ENCODE measurements at places on chromosomes 1 and 21.

GRCh38 chr1:94846308-94846707 lies 26.2 kb downstream of the SLC44A3 start:
- no peak for DNase-seq

- no peak for DNase-seq
Observed at GRCh38 chr1:215631489-215631888, 64.4 kb downstream of the KCTD3 start.

DNA sequence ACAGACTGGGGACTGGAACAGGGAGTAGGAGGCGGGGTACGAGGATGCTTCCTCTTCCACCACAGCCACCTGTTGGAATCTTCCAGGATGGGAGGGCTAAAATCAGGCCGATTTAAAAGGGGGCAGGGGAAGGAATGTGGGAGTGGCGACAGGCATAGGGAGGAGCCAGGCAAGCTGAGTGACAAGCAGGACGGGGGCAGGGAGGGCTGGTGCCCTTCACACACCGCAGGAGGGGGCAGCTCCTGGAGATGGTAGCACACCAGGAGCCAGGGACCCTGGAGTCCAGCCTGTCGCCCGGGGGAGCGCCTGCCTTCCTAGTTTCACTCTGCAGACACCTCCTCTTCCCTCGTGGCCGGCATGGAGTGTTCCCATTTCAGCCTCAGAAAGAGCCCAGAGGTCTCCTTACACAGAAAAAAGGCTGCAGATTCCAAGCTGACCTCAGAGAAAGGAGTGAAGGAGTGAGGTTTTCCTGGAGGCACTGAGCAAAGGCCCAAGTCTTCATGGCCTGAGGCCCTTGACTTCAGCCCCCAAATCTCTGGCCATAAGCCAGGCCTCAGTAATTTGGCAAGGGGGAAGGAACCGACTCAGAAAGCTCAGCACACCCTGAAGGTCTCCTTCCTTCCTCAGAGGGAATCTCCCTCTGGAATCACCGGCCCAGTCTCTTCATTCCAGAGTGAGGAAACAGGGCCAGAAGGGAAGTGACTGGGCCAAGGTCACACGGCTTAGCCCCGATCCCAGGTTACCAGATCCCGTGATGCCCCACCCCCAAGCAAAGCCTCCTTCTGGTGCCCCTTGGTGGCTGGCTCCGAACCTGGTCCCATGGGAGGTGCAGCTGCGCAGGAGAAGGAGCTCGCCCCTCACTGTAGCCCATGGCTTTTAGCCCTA lies 8.1 kb downstream of the BLACAT1 start:
- DNase-seq: peak; percentile 65

DNA sequence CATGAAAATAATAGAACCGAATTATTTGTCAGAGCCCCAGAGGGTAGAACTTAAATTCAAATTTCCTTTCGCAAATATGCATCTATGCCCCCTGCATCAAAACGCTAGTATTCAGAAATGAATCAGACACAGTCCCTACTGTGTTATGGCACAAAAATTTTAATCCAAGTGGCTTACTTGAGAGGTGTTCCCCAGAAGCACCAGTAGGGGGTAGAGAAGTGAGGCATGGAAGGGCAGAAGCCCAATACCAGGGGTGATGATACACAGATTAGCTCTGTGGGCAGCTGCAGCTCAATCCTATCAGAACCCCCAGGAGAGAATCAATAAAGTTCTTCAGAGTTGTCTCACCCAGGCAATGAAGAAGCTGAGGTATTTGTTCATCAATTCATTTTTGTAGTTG lies 342.2 kb downstream of the OMA1 start:
- DNase-seq: peak; percentile 2

DNA sequence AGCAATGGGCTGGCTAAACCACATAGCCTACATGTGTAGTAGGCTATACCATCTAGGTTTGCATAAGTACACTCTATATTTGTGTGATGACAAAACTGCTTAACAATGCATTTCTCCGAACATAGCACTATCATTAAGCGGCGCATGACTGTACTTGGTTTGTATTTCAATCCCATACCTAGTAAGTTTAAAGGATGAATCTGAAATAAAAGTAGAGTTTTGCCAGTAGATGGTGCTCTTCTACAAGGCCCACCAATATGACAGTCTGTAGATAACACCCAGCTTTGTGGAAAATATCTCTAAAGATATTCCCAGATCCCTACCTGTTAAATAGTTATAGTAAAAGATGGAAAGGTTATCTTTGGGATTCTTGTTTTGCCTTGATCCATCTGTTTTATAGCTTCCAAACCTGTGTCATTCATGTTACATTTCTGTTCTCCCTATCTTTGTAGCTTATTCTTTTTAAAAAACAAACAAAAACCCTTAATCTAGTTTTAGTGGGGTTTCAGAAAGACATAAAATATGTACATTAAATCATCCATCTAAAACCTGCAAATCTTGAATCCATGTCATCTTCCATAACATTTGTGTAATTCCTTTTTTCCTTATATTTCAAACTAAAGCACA lies 33.9 kb upstream of the ASPM start:
- peak; percentile 40 for DNase-seq

DNA sequence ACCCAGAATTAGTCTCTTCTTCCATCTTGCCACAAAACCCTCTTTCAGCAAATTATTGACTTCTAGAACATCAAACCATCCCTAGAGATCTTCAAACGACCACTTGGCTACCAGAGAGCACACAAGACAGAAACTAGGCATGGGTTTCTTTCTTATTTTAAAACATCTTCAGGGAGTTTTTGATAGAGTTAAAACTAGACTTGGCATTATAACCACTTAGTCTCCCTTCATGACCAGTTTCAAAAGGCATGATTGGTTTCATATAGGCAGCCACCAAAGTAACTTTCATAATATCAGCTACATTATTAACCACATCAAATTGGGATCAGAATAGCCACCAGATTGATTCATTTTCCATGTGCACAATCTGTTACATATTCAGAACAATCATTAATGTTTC lies 368.4 kb upstream of the GREM2 start:
- DNase-seq: no peak

DNA sequence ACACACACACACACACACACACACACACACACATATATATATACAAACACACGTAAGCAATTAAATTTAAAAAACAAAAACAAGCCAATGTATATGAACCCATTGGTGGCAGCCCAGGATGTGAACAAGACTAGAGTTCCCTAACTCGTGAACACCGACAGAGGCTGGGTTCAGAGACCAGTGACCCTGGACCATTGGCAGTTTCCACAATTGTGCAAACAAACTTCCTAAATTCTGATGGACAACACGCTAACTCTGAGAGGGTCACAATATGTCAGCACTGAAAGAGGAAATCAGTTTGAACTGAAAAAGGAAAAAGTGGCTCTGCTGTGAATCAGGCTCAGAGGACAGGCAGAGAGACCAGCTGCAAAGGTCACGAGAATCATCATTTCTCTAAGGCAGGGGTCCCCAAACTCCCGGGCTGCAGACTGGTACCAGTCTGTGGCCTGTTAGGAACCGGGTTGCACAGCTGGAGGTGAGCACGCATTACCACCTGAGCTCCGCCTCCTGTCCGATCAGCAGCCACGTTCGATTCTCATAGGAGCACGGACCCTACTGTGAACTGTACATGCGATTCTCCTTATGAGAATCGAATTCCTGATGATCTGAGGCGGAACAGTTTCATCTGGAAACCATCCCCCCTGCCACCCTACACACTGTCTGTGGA lies 50.5 kb upstream of the ERO1B start:
- DNase-seq: no peak

DNA sequence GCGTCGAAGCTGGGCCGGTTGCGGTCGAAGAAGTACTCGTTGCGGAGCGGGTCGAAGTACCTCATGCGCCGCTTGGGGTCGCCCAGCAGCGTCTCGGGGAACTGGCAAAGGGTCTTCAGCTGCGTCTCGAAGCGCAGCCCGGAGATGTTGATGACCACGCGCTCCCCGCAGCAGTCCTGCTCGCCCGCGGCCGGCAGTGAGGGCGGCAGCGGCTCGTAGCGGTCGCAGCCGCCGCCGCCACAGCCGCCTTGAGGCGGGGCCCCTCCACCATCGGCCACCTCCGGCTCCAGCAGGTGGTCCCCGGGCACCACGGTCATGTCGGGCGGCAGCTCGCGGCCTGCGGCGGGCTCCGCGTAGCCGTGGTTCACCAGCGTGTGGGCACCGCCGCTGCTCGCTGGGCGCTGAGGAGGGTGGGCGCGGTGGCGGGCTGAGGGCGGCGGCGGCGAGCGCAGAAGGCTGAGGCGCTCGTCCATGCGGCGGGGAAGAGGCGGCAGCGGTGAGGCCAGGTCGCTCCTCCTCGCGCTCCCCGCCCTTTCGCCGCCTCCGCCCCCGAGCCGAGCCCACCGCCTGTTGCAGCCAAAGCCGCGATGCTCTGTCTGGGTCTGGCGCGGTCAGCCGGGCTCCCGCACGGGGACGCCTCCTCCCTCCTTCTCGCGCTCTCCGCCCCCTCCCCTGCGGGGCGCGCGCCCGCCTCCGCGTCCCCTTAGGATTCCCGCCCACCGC lies at the start of gene KCNA3:
Gene KCNA3, minus strand, starts transcription at position 604 of the 723 bp plus-strand sequence. Its CDS starts 131 bp downstream, at position 473.
- no peak for DNase-seq

DNA sequence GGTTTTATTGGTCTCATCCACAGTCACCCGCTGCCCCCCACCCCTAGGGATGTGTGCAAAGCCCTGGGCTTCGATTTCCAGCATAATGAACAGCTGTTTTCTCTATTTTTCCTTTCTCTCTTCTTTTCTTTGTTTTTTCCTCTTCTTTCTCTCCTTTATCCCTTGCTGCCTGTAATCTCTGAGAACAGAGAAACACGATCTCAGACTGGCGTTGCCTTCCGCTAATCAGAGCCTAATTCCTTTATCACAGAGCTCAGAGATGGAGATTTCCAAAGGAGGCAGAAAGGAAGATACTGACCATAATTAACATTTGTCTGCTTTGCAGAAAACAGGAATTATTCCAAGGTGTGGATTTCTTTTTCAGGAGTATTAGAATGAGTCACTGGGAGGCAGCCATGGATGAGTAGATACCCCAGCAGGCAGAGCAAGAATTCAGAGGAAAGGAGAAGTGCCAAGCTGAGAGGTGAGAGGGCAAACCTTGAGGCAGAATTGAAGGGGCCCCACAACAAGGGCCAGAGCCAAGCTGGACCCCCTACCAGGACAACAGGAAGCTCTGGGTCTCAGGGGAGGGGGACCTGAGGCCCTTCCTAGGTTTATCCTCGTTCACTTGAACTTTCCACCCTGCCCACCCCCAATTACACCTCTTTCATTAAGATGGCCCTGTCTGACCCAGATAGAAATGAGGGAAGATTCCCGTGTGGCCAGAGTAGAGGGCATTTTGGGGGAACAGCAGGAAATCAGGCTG lies 33.3 kb downstream of the MATN1 start:
- DNase-seq: no peak

GRCh38 chr1:172352435-172352834 lies 68.0 kb upstream of the C1orf105 start:
- no peak for DNase-seq

DNA sequence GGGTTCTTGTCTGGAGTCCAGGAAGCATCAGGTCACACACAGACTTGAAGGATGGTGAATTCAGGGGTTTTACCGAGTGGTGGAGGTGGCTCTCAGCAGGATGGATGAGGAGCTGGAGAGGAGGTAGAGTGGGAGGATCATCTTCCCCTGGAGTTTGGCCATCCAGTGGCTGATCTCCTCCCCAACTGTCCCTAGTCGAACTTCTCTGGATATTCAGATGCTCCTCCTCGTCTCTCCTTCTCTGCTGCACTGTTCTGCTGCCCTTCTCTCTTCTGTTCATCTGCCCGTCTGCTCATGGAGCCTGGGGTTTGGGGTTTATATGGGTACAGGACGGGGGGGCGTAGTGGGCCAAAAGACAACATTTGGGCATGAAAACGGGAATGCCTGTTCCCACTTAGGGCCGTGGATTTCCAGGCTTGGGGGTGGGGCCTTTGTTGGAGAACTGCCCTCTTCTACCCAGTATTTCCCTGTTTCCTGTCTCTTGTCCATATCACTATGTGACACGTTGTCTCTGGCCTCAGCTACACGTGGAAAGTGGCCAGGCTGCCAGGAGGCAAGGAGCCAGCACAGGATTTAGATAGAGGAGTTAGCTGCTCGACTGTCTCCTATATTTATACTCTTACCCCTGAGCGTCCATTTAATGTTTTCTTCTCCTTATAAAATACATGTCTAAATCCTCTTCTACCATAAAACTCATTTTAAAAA lies 76.7 kb downstream of the SIPA1L2 start:
- no peak for DNase-seq

DNA sequence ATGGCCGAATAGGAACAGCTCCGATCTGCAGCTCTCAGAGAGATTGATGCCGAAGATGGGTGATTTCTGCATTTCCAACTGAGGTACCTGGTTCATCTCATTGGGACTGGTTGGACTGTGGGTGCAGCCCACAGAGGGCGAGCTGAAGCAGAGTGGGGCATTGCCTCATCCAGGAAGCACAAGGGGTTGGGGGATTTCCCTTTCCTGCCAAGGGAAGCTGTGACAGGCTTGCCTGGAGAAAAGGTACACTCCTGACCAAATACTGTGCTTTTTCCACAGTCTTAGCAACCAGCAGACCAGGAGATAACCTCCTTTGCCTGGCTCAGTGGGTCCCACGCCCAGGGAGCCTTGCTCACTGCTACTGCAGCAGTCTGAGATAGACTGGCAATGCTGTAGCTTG lies 66.9 kb downstream of the HSD3B1 start:
- DNase-seq: no peak

DNA sequence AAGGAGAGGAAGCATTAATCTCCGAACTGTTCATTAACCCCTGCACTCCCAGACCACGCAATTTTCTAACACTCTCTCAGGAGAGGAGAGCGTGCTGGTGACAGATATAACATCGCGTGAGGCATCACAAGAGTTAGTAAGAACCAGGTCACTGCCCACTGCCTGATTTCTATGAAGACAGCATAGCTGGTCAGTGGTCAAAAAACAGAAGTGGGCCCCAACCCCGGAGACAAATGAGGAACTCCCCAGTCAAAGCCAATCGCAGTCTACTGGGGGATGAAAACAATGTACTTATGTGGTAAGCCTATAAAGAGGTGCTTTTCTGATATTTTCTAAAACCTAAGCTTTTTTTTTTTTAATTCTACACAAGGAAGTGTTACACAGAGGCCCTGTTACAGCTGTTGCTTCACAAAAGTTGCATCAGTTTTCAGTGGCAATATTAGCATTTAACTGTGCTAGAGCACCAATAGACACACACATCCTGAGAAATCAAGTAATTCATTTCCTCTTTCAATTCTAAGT lies 231.8 kb upstream of the IRF2BP2 start:
- peak; percentile 34 for DNase-seq

GRCh38 chr1:211828584-211829342 lies 1.8 kb downstream of the LPGAT1 start:
- DNase-seq: no peak

DNA sequence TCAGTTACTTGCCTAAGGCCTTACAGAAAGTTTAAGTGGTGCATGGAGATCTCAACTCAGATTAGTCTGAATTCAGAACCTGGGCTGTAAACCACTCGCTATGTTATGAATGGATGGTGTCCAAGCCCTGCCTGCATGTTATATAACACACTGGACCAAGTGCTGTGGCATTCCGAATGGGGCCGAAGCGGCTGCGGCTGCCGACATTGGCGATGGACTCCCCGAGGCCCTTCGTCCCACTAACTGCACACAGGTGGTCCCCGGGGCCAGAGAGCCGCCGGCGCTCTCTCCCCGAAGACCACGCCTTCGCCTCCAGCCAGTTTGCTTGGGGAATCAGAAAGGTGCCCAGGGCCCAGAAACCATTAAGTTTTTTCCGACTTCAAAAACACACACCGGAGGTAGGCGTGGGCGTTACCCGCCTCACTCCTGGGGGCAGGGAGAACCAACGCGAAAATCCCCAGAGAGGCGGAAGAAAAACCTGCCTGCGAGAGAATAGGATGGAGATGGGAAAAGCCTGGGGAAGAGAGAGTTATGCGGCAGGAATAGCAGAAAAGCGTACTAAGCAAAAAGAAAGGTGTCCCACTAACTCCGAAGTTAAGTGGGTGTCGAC lies 579 bp upstream of the TENT5C start:
- no peak for DNase-seq
